ENCODE measurements at places on chromosomes 6 and 20. TPM values are rescaled to one million over a fixed set of nuclear protein-coding genes. Genes with fewer than 3 reads are reported as not detected.

LIN28B gene
- 18.1 TPM for total RNA-seq

C6orf15 gene
- total RNA-seq: not detected

BMP2 gene
- total RNA-seq: 9.2 TPM

QRSL1 gene
- total RNA-seq: 16.1 TPM

GSTA2 gene
- not detected for total RNA-seq

OR2H1 gene
- not detected for total RNA-seq

- H3K27me3 ChIP-seq: no peaks in the 10 kb centered on the region
- no peaks in the 10 kb centered on the region for H3K36me3 ChIP-seq
- no peak for DNase-seq
These were observed 137.6 kb upstream of the ECI2 start for GRCh38 chr6:4272996-4273395.

- H3K36me3 ChIP-seq: peaks cover 25% of the 10 kb centered on the region
- H3K4me3 ChIP-seq: no peak overlapping the region
- H3K4me1 ChIP-seq: no peaks in the 10 kb centered on the region
- H3K27me3 ChIP-seq: no peaks in the 10 kb centered on the region
- no peak overlapping the region for H3K27ac ChIP-seq
These were observed 10.3 kb upstream of the CAPN11 start for GRCh38 chr6:44148306-44148705.

DNA sequence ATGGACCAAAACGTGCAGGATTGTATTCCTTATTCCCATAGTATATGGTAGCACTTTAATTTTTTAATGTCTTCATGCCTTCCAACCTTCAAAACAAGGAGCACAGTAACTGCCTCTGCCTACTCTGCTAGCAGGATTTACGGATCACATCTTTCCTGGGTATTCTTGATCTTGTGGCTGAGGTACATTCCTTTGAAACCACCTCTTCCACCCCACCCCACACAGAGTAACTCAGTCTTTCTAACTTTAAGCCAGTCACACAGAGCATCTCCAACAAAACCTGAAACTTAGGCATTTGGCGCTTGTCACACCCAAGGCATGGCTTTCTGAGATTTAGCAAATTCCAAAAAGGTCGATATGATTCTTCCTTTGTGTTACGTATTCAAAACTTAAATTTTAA is 2.3 kb upstream of the ID4 start:
- no peak overlapping the region for H3K4me3 ChIP-seq
- peaks cover 36% of the 10 kb centered on the region for H3K4me1 ChIP-seq
- H3K36me3 ChIP-seq: peaks cover 4% of the 10 kb centered on the region

GRCh38 chr6:38687549-38687948 is 15.4 kb downstream of the GLO1 start:
- H3K27me3 ChIP-seq: no peaks in the 10 kb centered on the region
- DNase-seq: no peak
- H3K4me3 ChIP-seq: no peak overlapping the region
- no peak overlapping the region for H3K27ac ChIP-seq
- H3K36me3 ChIP-seq: peaks cover 6% of the 10 kb centered on the region

GRCh38 chr20:22520381-22520780 is 64.0 kb downstream of the FOXA2 start:
- peaks cover 24% of the 10 kb centered on the region for H3K27me3 ChIP-seq
- DNase-seq: no peak
- no peaks in the 10 kb centered on the region for H3K36me3 ChIP-seq
- no peaks in the 10 kb centered on the region for H3K4me1 ChIP-seq

DNA sequence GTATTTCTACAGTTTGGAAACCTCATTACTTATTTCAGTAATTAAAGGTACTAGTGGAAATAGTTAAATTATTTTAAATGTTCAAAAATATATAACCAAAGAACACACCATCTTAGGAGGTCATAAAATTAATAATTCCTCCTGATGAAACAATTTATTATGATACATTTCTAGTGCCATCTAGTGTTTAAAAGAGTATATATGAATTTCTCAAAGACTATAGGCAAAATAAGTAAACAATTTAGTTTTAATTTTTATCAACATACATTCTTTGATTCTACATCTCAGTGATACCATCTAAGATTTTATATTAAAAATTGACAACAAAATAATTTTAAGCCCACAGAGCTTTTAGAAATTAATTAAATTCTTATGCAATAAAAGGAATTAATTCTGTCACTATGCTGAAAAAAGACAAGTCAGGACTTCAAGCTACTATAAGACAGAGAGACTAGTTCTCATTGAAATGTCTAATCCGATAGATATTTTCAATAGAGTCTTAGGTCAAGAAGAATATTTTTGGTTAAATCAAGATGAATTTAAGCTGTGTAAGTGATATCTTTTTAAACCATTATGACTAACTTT is 107.8 kb upstream of the RNF217 start:
- DNase-seq: no peak
- H3K36me3 ChIP-seq: no peaks in the 10 kb centered on the region

GRCh38 chr6:82066196-82066595 is 181.3 kb downstream of the IBTK start:
- no peaks in the 10 kb centered on the region for H3K4me1 ChIP-seq
- DNase-seq: no peak
- H3K4me3 ChIP-seq: no peak overlapping the region
- no peaks in the 10 kb centered on the region for H3K27me3 ChIP-seq

DNA sequence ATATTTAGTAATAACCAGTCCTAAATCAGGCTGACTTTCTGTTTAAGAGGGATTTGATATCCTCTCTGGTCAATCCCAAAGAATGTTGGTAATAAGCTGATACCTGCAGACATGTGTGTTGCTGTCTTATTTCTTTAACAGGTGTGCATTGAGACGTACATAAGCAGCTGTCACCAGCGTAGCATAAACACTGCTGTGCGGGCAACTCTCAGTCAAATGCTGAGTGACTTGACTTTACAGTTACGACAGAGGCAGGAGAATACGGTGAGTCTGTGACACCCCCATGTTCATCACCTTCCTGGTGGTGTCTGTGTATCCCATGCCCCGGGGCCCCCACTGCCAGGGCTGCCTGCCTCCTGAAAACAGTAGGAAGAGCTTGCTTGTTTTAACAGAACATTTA is 20.1 kb upstream of the PBOV1 start:
- H3K27me3 ChIP-seq: no peaks in the 10 kb centered on the region
- DNase-seq: no peak
- H3K4me3 ChIP-seq: no peak overlapping the region
- no peaks in the 10 kb centered on the region for H3K36me3 ChIP-seq
- H3K27ac ChIP-seq: no peak overlapping the region

DNA sequence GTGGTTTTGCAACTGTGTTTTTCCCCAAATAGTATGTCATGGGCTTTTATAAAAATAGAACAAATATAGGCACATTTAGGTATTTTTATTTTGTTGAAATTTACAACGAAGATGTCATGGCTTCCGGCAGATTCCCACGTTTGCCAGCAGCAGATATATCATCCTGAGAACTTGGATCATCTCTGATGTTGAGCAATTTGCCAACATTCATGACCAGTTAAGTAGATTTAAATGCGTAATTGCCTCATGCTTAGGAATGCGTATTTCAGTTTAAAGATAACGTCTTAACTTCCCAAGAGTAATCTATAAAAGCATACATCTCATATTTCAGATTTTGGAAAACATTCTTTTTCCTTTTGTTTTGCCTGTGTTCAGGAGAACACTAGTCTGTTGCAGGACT is 457.8 kb downstream of the QKI start:
- H3K4me3 ChIP-seq: no peak overlapping the region
- H3K27ac ChIP-seq: peak overlapping the region; percentile 36
- peaks cover 8% of the 10 kb centered on the region for H3K4me1 ChIP-seq
- no peak for DNase-seq

DNA sequence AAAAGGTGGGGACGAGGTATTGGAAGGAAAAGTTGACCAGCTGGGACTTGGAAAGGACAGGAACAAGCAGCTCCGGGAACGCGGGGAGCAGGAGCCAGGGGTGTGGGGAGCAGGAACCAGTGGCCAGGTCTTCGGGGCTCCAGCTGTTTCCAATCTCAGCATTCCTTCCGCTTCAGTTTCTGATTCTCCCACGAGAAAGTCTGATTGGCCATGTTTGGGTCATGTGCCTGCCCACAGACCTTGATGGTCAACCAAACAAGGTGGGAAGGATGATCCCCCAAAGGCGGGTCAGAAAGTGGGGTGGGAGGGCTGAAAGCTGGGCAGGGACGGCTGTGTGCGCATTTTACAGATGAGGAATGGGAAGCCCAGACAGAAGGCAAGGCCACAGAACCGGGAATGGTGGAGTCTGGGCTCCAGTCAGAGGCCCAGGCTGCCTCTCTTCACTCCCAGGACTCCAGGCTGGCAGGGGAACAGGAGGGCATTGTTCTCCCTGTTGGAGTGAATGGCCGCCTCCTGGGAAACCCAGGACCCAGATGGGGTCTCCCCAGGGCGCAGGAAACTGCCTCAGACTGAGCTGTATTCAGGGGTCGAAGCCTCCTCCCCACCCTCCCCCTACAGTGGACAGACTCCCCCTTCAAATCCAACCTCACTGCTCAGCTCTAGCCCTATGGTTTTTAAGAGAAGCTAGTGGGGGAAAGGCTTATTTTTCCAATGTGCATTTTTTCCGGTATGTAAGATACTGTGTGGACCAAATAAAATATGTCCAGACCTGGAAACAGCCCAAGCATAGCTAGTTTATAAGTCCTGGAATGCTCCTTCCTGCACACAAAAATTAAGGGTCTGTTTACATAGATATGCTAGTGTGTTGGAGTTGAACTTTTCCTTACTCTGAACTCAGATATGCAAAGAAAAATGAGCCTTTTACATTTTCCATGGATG is 12.2 kb upstream of the PTGIS start:
- no peak for DNase-seq
- H3K27ac ChIP-seq: peak overlapping the region; percentile 94
- peaks cover 5% of the 10 kb centered on the region for H3K36me3 ChIP-seq

GRCh38 chr6:49713346-49713745 is at the start of gene CRISP2:
TSS of gene CRISP2 (minus strand) at chr6:49713543. CDS start at chr6:49709196, 4,347 bp downstream.
- no peaks in the 10 kb centered on the region for H3K4me1 ChIP-seq
- H3K27ac ChIP-seq: no peak within 1 kb of the TSS
- no peaks in the 10 kb centered on the region for H3K36me3 ChIP-seq
- no peaks in the 10 kb centered on the region for H3K27me3 ChIP-seq
- H3K4me3 ChIP-seq: no peak within 1 kb of the TSS

DNA sequence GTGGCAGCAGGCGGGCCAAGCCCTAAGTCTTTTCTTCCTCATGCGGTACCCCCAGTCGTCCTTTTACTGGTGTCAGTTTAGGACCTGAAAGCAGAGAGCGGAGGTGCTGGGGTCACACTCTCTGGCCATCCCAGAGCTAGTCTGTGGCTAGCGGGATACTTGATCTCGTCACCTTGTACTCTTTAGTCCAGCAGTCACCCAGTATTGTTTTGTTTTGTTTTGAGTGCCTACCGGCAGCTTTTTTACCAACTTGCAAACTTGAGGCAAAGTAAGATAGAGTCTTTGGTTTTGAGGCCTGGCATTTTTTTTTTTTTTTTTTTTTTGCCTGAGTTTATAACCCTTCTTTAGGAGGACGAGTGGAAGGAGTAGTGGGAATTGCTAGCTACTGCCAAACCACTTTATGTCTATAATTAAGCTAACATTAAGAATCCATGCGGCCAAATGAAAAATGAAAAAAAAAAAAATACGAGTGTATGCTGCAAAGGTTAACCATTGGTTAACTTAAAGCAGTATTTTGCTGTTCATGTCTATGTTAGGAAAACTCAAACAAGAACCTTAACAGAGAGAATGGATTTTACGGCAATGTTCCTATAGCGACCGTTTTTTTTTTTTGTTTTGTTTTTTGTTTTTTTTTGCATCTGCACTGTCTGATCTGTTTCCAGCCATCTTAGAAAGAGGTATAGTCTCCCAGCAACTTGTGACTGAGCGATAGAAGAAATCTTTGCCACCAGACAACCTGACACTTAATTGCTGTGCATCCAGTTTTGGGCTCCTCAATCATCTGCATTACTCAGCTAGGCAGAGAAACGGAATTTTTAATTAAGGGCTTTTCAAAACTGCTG is 56.9 kb downstream of the FAM217A start:
- no peak for DNase-seq
- peak overlapping the region; percentile 95 for H3K4me3 ChIP-seq
- H3K36me3 ChIP-seq: no peaks in the 10 kb centered on the region
- no peaks in the 10 kb centered on the region for H3K27me3 ChIP-seq

DNA sequence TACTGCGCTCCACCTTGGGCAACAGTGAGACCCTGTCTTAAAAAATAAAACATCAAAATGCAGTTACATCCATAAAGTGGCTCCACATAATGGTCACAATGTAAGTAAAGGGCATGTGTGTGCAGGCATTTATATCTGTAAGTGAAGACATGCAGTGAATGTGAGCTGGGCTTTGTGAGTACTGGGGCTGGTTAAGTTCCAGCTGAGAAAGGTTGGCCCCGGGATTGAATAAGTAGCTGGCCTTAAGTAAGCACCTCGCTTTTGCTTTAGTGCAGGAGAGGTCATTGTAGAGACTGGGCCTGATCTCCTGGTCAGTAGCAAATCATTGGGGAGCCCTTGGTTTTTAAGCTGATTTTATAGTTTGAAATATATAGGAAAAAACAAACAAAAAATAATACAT is 8.0 kb downstream of the QKI start:
- H3K36me3 ChIP-seq: no peaks in the 10 kb centered on the region
- DNase-seq: no peak
- H3K4me3 ChIP-seq: no peak overlapping the region

- no peak for DNase-seq
- no peak overlapping the region for H3K27ac ChIP-seq
- no peaks in the 10 kb centered on the region for H3K27me3 ChIP-seq
These were observed 16.1 kb upstream of the ANKRD60 start for GRCh38 chr20:58244517-58245030.

DNA sequence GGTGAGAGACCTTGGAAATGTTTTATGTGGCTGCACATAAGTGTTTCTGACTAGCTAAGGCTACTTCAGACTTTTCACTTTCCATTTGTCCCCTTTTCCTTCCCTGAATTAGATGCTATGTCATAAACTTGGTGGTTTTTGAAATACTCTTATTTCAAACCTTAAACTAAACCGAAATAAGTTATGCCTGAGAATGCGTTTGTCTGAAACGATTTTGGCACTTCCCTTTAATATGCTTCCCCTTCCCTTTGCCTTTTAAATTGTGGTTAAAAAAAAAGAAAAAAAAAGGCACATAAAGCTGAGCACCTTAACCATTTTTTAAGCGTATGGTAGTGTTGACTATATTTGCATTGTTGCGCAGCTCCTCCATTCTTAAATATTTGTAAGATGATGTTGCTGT is 14.3 kb downstream of the ZNF451 start:
- H3K27me3 ChIP-seq: no peaks in the 10 kb centered on the region
- H3K4me1 ChIP-seq: no peaks in the 10 kb centered on the region
- DNase-seq: no peak
- H3K36me3 ChIP-seq: peaks cover 56% of the 10 kb centered on the region
- no peak overlapping the region for H3K4me3 ChIP-seq

GRCh38 chr6:105397987-105398386 is 4.9 kb downstream of the PREP start:
- H3K36me3 ChIP-seq: peaks cover 13% of the 10 kb centered on the region
- no peak overlapping the region for H3K27ac ChIP-seq
- H3K27me3 ChIP-seq: no peaks in the 10 kb centered on the region
- no peak for DNase-seq
- H3K4me3 ChIP-seq: no peak overlapping the region

Measured in mesothelial cell of epicardium (in vitro differentiated cells).